PC-3 (cell line): ENCODE measurements at places on chromosomes 4 and X. TPM values are rescaled to one million over a fixed set of nuclear protein-coding genes. Genes with fewer than 3 reads are reported as not detected.

SMIM31 gene
- not detected in 2 replicates for total RNA-seq

PPEF2 gene
- total RNA-seq: 0.04 TPM in 1 of 2 replicates, not detected in the other

RNF175 gene
- not detected in 2 replicates for total RNA-seq

ZNF711 gene
- total RNA-seq: 0.86 and 1.6 TPM in 2 replicates

CT45A2 gene
- total RNA-seq: not detected in 2 replicates

C4orf36 gene
- 1.8 and 2.0 TPM in 2 replicates for total RNA-seq
